ENCODE measurements at places on chromosomes 5 and 9. TPM values are rescaled to one million over a fixed set of nuclear protein-coding genes. Genes with fewer than 3 reads are reported as not detected.

DNA sequence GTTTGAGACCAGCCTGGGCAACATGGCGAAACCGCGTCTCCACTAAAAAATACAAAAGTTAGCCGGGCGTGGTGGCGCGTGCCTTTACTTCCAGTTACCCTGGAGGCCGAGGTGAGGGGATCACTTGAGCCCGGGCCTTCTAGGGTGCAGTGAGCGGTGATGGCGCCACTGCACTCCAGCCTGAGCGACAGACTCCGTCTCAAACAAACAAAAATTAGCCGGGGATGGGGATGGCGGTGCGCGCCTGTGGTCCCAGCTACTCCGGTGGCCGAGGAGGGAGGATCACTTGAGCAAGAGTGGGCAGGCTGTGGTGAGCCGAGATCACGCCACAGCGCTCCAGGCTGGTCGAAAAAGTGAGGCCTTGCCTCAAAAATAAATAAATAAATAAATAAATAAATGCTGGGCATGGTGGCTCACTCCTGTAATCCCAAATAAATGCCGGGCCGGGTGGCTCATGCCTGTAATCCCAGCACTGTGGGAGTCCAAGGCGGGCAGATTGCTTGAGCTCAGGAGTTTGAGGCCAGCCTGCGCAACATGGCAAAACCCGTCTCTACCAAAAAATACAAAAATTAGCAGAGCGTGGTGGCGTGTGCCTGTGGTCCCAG is 16.0 kb upstream of the NSD1 start:
- no peak for DNase-seq

DNA sequence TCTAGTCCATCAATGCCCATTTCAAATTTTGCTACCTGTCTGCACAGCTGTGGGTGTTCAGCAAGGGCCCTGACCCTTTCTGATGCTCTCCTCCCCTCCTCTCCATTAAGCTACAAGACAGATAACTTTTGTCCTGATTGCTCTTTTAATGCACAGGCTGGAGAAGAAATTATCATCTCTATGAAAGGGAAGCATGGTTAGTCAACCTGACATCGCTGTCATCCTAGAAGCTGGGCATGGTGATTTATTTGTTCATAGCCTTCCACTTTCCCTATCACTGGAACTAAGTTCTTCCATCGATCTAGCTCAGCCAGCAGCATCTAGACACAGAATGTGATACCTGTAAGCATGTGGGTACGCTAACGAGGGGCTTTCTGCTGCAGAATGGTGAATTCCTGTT is 50.1 kb downstream of the SLIT3 start:
- DNase-seq = no peak

DNA sequence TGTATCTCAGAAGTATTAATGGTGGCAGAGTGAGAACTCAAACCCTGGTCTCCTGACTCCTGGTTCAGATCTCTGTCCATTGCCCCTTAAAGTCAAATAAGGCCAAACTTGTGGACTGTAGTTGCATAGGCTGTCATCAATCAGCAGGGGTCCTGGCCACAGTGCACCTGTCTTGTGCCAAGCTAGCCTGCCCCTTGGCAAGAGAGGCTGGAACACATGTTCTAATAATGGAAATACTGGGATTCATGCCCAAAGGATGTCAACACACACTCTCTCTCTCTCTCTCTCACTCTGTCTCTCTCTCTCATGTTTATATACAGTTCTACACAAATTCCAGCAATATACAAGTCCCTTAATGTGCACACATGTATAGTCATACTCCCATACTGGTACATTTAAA is 44.3 kb downstream of the GLRA1 start:
- no peak for DNase-seq

- no peak for DNase-seq
Observed at GRCh38 chr9:36126016-36126730, 10.4 kb upstream of the GLIPR2 start.

DNA sequence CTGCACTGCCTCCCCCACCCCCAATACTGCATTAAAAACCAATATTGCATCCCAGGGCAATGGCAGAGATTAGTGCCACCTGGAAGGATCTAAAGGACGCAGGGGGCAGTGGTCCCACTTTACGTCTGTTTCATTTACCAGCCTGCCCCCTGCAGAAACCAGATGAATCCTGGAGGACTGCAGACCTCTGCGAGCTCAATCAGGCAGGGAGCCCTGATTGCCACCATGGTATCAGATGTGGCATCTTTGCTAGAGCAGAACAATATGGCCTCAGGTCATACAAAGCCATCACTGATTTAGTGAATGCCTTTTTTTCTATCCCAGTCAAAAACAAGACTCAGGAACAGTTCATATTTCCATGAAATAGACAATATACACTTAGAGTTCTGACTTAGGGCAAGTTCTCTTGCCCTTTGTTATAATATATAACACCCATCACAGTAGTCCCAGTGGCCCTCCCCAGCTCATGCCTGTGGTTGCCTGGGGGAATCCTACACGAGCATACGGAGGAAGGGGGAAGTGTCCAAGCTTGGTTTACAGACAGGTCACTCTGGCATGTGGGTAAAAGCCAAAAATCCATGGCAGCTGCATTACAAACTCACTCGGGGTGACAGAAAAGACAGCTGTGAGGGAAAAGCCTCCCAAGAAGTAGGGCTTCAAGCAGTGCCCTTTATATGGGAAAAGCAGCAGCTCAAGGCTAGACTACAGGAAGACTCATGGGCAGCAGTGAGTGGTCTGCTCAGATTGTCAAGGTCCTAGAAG is 85.1 kb downstream of the MED27 start:
- DNase-seq = no peak

The HMMR gene
- total RNA-seq = 0.32 TPM

DNA sequence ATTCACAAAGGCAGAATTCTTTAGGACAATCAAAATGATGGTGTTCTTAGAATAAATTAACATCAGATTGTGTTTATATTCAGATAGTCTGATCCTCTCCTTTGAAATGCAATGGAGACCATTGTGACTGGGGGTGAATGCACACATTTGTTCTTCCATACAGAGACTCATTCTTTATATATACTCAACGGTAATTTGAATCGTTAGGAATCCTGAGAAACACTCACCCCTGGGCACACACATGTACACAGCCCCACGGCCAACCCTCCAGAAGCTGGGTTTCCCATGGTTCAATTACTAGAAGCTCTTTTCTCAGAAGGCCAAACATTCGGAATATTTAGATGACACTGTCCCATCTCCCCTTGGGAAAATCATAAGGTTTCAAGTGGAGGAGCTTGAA is 57.5 kb upstream of the EPB41L4B start:
- no peak for DNase-seq

GRCh38 chr5:170681013-170681433 is 102.5 kb upstream of the GABRP start:
- DNase-seq = no peak

The ATOSB gene
- total RNA-seq = 27.7 TPM

The THG1L gene
- 7.5 TPM for total RNA-seq

DNA sequence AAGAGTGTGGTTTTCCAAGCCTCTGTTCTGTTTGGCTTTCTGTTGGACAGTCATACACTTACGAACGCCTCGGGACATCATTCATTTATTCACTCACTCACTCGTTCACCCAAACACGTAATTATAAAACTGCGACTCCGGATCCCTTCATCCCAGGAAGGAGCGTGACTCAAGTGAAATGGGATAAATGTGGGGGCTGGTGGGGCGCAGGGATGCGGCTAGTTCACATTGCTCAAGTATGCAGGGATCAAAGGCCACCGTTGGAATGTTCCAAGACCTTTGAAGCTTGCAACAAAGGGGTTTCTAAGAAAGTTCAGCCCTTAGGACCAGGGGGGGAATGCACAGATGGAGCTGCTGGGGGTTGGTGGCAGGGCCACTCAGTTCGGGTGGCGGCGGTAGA is 64.2 kb downstream of the CFAP77 start:
- DNase-seq = no peak

DNA sequence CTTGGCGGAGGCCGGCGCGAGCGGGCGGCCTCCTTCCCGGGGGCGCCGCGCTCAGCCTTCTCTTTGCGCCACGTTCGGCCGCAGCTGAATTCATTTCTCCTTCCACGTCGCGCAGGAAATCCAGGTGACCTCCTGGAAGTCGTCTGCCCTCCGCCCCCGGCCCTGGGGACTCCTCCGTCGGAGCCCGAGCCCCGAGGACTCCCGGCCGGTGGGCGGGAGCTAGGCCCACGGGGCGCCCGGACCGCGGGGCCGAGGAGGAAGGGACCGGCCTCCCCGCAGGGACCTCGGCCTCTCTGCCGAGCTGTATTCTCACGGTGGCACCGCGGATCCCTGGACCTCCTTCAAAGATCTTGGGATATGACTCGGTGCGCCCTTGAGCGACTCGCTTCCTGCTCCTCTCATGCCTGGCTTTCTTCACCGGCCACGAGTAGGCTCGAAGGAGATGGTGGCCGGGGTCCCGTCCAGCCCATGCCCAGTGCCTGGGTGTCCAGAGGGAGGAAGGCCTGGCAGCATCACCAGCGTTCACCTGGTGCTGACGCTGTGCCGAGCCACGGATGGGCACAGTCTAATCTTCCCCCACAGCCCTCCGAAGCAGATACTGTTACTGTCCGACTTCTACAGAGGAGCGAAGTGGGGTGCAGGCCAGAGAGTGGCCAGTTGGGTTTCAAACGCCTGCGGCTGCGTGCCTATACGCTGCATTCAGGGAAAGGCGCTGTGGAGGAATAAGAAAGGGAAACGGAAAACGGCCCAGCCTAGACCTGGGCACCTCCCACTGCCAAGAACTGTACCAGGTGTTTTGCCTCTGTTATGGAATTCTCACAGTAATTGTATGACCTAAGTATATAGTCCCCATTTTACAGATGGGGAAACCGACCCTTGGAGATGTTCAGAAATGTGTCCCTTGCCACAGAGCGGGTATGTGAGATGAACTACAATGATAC is 47.3 kb downstream of the PAX5 start:
- DNase-seq = peak; percentile 53

DNA sequence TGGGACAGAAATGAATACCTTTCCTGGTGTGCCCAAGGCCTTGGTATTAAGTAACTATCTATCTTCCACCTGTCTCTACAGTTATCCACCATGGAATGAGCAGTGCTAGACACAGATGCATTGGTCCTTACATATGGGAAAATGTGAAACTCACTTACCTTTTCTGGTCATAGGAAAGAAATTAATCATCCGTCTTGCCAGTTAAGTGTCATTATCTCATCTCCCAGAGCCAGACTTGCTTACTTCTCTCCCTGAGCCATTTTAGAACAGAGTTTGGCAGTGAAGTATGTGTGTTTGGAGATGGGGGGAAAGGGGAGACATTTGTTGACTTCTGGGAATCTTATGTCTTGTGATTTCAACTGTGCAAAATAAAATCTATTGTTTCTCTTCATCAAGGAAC is 1211.0 kb upstream of the CDH6 start:
- DNase-seq = no peak

GRCh38 chr9:105191508-105192121 is 52.8 kb upstream of the SLC44A1 start:
- DNase-seq = no peak

The FAM219A gene
- 53.9 TPM for total RNA-seq

The PCDHA3 gene
- 0.29 TPM for total RNA-seq

GRCh38 chr5:157860898-157861890 is 2.2 kb upstream of the CLINT1 start:
- no peak for DNase-seq

GRCh38 chr5:117999939-118000549 is 988.3 kb downstream of the DTWD2 start:
- no peak for DNase-seq

The PTCH1 gene
- 12.5 TPM for total RNA-seq

GRCh38 chr9:124355039-124355940 is 60.0 kb downstream of the PSMB7 start:
- DNase-seq = no peak

The GGTA1 gene
- total RNA-seq = 6.0 TPM

DNA sequence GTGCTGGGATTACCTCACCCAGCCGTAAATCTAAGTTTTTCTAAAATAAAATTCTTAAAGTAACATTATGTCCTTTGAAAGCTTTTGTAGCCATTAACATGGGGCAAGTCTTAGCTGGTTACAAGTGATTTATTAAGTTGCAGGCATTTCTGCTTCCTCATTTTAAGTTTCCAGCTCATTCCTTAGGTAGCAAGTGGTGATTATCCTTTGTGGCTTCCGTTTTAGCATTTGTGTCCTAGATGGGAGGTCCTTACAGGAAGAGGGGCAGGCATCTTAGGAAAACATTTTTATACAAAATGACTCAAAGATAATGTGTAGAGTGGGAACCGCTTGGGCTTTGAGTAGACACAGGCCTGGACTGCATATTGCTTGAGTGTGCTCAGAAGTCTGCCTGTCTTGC is 35.0 kb upstream of the ROPN1L start:
- DNase-seq = no peak

- no peak for DNase-seq
Observed at GRCh38 chr5:53453898-53454718, 26.3 kb upstream of the FST start.

- no peak for DNase-seq
Observed at GRCh38 chr9:99732715-99733114, 89.0 kb upstream of the NR4A3 start.

DNA sequence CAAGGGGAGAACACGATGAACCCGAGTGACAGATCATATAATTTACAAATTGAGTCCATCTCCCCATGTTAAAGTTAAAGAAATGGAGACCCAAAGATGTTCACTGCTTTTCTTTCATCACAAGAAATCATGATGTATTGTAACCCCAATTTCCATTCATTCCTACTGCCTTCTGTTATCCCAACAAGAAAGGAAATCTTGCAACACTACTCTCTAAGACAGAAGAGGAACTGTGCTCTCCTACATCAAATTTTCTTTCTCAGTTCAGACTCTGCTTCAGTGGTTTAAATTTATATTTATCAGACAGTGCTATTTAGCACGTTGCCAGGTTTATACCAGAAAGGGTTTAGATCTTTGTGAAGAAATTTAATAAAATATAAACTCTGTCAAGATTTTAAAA is 83.8 kb upstream of the RASA1 start:
- DNase-seq = no peak

The PCDHGC3 gene
- total RNA-seq = 46.8 TPM

The SPINK6 gene
- not detected for total RNA-seq

DNA sequence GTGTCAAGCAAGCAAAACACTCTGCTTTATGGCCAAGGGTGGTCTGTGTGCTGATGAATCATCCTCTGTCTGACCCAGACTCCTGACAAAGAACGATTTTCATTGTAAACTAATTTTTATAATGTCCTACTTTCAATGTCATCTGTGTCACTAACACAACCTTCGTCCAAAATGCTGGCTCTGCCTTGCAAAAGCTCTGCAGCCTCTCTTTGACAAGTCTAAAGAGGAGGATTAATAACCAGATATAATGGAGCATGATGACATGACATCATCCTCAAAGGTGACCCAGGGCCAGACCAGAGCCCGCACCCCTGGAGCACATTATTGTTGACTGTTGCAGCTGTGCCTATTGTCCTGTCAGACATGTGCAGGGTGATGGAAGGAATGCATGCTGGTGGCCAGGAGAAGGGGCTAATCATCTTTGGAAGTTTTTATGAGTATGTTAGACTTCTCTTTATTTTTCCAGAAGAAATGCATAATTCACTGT is 589.4 kb downstream of the NR2F1-AS1 start:
- no peak for DNase-seq
